ENCODE measurements at places on chromosomes 11 and 22.

DNA sequence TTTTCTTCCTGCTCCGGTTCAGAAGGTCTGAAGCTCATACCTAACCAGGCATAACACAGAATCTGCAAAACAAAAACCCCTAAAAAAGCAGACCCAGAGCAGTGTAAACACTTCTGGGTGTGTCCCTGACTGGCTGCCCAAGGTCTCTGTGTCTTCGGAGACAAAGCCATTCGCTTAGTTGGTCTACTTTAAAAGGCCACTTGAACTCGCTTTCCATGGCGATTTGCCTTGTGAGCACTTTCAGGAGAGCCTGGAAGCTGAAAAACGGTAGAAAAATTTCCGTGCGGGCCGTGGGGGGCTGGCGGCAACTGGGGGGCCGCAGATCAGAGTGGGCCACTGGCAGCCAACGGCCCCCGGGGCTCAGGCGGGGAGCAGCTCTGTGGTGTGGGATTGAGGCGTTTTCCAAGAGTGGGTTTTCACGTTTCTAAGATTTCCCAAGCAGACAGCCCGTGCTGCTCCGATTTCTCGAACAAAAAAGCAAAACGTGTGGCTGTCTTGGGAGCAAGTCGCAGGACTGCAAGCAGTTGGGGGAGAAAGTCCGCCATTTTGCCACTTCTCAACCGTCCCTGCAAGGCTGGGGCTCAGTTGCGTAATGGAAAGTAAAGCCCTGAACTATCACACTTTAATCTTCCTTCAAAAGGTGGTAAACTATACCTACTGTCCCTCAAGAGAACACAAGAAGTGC is 661 bp upstream of the MALAT1 start:
- DNase-seq: no peak

DNA sequence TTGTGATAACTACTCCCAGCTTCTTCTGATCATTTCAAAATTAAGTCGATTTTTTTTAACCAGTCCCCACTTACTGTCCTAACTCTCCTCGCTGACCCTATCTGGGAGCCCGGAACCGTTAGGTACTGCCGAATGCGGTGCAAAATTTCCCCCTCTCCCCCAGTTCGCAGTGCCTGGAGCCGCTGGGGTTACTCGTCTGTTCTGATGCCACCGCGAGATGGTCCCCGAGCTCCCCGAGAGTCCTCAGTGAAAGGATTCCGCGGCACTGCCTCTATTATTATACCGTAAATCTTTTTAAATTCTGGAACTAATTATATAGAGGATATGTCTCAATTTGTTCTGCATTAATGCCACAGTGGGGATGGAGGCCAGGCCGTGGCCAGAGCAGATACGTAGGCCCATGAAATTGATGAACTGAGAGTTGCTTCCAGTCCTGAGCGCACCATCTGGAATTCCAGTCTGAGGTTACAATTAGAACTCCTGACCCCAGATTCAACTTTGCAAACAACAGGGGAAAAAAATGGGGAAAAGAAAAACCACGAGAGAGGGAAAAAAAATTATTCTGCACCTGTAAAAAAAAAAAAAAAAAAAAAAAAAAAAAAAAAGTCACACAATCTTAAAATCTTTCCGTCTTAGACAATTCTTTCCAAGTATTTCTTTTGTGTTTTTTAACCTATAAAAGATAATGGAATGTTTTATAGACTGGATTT is 4.3 kb upstream of the WT1 start:
- no peak for DNase-seq

GRCh38 chr22:29861672-29862297 is 21.2 kb upstream of the MTMR3 start:
- no peak for DNase-seq

DNA sequence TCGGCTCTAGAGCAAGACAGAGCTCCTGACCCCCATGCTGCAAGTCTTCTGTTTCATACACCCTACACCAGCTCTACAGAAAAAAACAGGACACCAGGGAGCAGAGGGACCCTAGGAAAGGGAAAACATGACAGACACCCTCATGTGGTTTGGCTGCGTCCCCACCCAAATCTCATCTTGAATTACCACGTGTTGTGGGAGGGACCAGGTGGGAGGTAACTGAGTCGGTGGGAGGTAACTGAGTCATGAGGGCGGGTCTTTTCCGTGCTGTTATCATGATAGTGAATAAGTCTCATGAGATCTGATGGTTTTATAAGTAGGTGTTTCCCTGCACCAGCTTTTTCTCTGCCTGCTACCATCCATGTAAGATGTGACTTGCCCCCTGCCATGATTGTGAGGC is 6.6 kb upstream of the C22orf39 start:
- DNase-seq: no peak

DNA sequence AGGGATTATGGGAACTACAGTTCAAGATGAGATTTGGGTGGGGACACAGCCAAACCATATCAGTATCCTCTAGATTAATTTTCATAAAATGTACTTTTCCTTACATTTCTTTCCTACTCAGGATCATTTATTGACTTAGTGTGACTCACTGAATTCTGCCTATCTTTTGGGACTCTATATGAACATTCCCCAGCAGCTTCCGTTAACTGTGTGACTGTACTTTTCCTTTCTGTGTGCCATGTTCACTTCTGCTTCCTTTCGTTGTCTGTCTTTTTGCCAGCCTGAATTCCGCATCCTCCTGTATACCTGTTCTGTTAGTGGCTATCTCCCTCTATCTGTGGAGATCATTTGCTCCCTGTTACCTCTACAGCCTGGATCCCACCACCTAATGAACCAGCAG is 48.8 kb downstream of the SPECC1L start:
- DNase-seq: no peak

GRCh38 chr11:115700981-115701875 is 197.0 kb upstream of the CADM1 start:
- DNase-seq: no peak

GRCh38 chr22:17920145-17920605 is 104.2 kb downstream of the MICAL3 start:
- DNase-seq: no peak

DNA sequence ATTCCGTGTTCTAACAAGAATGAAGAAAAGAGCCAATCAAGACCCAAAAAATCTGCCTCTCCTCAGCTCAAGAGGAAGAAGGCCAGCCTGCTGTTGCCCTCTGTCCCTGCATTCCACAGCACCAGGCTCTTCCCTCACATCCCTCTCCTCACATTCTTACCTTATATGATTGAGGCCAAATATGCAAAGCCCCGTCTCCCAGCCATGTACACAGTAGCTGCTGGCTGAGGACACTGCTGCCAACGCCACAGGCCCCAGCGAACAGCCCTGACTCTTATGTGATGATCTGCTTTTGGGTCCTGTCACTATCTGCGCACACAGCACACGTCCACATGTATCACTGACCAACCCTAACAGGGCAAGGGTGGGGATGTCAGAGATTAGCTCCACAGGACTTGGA is 60.2 kb downstream of the MICAL3 start:
- DNase-seq: no peak
